ENCODE measurements at places on chromosomes 6 and 20. TPM values are rescaled to one million over a fixed set of nuclear protein-coding genes. Genes with fewer than 3 reads are reported as not detected.

Gene HS3ST5
- total RNA-seq = not detected

Gene STX11
- total RNA-seq = 11.6 TPM

Gene C6orf118
- not detected for total RNA-seq

Gene SLC35F1
- total RNA-seq = not detected

Gene TRIM10
- not detected for total RNA-seq

Gene PGM3
- 24.5 TPM for total RNA-seq

Gene JAG1
- total RNA-seq = not detected

Gene HTR1E
- not detected for total RNA-seq

Gene PRDM13
- total RNA-seq = not detected

Gene GGTLC1
- total RNA-seq = not detected

Gene RUNX2
- total RNA-seq = 2.2 TPM

Gene C6orf163
- 11.8 TPM for total RNA-seq

Gene C4B
- 3.8 TPM for total RNA-seq

Gene ZKSCAN8
- 51.7 TPM for total RNA-seq

Gene STXBP5
- total RNA-seq = 24.1 TPM

Gene DOP1A
- 37.5 TPM for total RNA-seq

Gene METTL24
- not detected for total RNA-seq

Gene TGM3
- not detected for total RNA-seq

Gene KCNG1
- total RNA-seq = 20.3 TPM

Gene NTSR1
- total RNA-seq = not detected

Gene TP53TG5
- total RNA-seq = not detected

Gene ACTL10
- 6.3 TPM for total RNA-seq

Gene CST7
- 0.56 TPM for total RNA-seq

Gene PTK6
- total RNA-seq = 0.75 TPM

Gene ZNF831
- 14.1 TPM for total RNA-seq

Gene IP6K3
- not detected for total RNA-seq

Gene MEI4
- not detected for total RNA-seq

Gene CCN6
- not detected for total RNA-seq

Gene STX16
- 106 TPM for total RNA-seq

Gene SLC24A3
- total RNA-seq = not detected

Gene EYS
- total RNA-seq = not detected

Gene VWA7
- total RNA-seq = 5.6 TPM

Gene MOXD1
- total RNA-seq = 6.7 TPM

Gene DDO
- not detected for total RNA-seq

Gene PROKR2
- total RNA-seq = not detected

Gene ADGB
- not detected for total RNA-seq

Gene CARMIL1
- 9.0 TPM for total RNA-seq

Gene TXLNB
- total RNA-seq = 3.3 TPM

Gene FOXS1
- total RNA-seq = not detected

Gene NMBR
- not detected for total RNA-seq

Gene SGK2
- 1.7 TPM for total RNA-seq

Gene EYA4
- 0.49 TPM for total RNA-seq

Gene BTN1A1
- total RNA-seq = 0.74 TPM

Gene PRR3
- total RNA-seq = 30.3 TPM

Gene CABLES2
- 8.6 TPM for total RNA-seq

Gene SLC4A11
- 2.7 TPM for total RNA-seq

Gene PI3
- not detected for total RNA-seq

Gene KIF13A
- total RNA-seq = 23.4 TPM

All from B cell (primary cell).